Dermis blood vessel endothelial cell (primary cell): ENCODE measurements at places on chromosomes 2 and 18. TPM values are rescaled to one million over a fixed set of nuclear protein-coding genes. Genes with fewer than 3 reads are reported as not detected.

The CD207 gene
- total RNA-seq = not detected in 2 replicates

The SULT1C2 gene
- total RNA-seq = 0.05 TPM in 1 of 2 replicates, not detected in the other

The ALPI gene
- total RNA-seq = not detected in 2 replicates

The UGT1A3 gene
- total RNA-seq = not detected in 2 replicates

The NGEF gene
- 0.17 and 0.33 TPM in 2 replicates for total RNA-seq

The DNAJC10 gene
- 132 and 177 TPM in 2 replicates for total RNA-seq

The SP5 gene
- not detected in 2 replicates for total RNA-seq

The LGALSL gene
- 3.7 and 9.4 TPM in 2 replicates for total RNA-seq

The SS18 gene
- 84.9 and 97.9 TPM in 2 replicates for total RNA-seq

The UGT1A4 gene
- total RNA-seq = 0.09 TPM in 1 of 2 replicates, not detected in the other

The STARD6 gene
- total RNA-seq = 0.09 TPM in 1 of 2 replicates, not detected in the other

The DTNA gene
- total RNA-seq = 2.6 and 2.9 TPM in 2 replicates

The NTSR2 gene
- not detected in 2 replicates for total RNA-seq

The GALR1 gene
- total RNA-seq = not detected in 2 replicates

The POTEE gene
- total RNA-seq = 0.17 and 0.47 TPM in 2 replicates

The IL1A gene
- under 0.01 and 0.19 TPM in 2 replicates for total RNA-seq
